ENCODE measurements at places on chromosomes 6 and 20.

GRCh38 chr6:16665992-16666391, 95.3 kb downstream of the ATXN1 start:
- DNase-seq = no peak

GRCh38 chr6:108363113-108363512, 68.3 kb downstream of the AFG1L start:
- DNase-seq = no peak

GRCh38 chr6:28407401-28407800, 7.9 kb upstream of the ZSCAN12 start:
- no peak for DNase-seq

DNA sequence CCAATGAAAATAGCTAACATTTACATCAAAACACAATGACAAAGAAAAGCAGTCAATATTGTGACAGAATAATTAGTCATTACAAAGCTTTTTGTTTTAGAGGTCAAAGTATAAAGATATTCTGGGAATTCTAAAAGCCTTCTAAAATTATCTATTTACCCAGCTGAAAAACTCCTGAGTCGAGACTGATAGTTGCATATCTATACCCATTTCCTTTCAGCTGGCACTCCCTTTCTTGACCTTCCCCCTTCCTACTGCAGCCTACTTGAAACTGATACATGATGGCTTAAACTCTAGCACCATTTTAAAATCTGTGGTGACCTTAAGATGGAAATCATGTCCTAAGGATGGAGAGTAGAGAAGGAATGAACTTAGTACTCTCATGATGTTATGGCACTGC, 38.6 kb downstream of the LMBRD1 start:
- DNase-seq = no peak

DNA sequence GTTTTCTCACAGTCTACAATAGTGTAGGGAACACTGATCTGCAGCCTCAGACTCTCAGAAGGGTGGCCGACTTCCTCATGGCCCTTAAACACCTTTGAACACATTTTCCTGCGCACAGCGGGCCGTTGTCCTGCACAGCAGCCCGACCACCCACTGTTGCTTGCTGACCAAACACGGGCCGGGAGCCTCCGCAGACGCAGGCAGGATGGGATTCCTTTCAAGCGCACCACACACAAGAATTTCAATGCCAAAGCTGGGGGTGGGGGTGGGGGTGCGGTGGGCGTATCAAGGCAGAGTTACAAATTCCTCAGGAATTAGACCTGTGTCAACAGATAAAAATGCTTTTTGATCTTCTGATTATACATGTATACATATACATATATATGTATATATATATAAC, 74.5 kb downstream of the HUS1B start:
- DNase-seq = no peak

DNA sequence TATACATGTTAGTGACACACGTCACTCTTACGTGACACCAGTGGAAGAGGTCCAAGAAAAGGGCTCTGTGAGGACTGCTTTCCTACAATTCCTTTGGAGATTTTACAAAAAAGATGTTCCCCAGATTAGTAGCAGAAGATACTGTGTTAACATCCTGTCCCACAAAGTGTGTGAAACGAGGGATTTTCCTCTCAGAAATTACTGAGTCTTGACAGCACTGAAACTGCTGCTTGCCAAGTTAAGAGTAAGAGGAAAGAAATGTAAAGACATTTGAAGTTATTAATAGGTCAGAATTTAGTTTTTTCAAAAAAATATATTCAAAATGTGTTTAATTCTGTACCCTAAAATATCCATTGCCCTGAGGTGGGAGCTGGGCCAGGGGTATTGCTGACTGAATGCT, 58.8 kb upstream of the MAP7 start:
- no peak for DNase-seq

GRCh38 chr6:132937466-132937906, 123.1 kb downstream of the RPS12 start:
- DNase-seq = peak; percentile 71

DNA sequence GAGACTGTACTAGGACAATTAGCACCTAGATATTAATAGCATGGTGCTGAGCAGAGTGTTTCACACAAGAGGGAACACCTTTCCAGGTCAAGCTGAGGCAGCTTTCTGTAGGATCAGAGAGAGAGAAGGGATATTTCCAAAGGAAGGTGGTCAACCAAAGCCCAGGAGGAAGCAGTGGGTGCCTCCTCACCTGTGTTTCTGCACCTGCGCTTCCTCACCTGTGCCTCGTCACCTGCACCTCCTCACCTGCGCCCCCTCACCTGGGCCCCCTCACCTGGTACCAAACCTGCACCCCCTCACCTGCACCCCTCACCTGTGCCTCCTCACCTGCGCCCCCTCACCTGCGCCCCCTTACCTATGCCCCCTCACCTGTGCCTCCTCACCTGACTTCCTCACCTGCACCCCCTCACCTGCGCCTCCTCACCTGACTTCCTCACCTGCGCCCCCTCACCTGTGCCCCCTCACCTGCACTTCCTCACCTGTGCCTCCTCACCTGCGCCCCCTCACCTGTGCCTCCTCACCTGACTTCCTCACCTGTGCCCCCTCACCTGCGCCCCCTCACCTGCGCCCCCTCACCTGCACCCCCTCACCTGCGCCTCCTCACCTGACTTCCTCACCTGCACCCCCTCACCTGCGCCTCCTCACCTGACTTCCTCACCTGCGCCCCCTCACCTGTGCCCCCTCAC, 67.9 kb downstream of the TTLL2 start:
- DNase-seq = no peak

- DNase-seq = no peak
These were observed 50.5 kb upstream of the PAK5 start for GRCh38 chr20:9889270-9889981.

DNA sequence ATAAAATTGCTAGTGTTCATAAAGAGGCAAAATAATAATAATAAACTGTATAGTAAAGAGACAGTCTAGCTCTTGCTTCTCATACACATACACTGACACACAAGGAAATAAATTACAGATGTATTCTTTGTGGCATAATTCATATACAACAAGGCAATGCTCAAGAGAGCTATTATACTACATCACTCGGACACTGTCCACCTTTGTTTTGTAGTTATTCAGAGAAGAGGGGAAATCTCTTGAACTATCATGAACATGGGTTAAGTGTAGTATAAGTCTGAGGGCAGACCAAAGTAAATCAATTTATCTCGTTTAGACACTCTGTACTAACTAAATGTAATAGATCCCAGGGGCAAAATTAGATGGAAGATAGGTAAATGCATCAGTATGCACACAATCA, 72.7 kb upstream of the PHIP start:
- DNase-seq = no peak

GRCh38 chr20:46085179-46085851, 4.4 kb downstream of the NCOA5 start:
- no peak for DNase-seq

DNA sequence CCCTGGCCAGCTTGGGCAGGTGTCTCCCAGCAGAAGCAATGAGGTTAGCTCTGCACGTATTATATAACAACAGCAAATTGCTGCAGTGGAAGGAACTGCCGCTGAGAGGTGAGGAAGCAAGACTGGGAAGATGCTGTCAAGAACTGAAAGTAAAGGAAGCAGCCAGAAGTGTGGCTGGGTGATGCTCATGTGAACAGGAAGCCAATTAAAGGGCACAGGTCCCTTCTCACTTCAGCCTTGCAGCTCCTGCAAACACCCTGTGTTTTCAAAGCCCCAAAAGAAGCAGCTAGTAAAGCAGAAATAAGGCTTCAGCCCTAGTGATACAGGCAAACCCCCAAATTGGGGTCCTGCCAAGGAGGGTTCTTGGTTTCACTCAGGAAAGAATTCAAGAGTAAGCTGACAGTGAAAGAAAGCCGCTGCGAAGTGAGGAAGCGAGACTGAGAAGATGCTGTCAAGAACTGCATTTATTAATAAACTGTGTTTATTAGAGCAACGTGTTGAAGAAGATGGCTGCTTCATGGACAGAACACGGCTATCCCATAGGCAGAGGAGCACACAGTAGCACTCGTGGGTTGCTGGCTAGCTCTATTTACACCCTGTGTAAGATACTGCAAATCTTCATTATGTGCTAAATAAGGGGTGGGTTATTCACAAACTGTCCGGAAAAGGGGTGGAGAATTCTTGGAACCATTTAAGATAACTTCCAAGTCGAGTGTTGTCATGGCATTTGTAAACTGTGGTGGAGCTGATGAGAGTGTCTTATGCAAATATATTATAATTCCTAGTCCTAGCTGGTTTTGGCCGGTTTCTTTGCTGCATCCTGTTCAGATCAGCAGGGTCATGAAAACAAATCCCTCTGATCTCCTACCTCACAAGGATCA, 152.2 kb downstream of the LINC00237 start:
- no peak for DNase-seq

DNA sequence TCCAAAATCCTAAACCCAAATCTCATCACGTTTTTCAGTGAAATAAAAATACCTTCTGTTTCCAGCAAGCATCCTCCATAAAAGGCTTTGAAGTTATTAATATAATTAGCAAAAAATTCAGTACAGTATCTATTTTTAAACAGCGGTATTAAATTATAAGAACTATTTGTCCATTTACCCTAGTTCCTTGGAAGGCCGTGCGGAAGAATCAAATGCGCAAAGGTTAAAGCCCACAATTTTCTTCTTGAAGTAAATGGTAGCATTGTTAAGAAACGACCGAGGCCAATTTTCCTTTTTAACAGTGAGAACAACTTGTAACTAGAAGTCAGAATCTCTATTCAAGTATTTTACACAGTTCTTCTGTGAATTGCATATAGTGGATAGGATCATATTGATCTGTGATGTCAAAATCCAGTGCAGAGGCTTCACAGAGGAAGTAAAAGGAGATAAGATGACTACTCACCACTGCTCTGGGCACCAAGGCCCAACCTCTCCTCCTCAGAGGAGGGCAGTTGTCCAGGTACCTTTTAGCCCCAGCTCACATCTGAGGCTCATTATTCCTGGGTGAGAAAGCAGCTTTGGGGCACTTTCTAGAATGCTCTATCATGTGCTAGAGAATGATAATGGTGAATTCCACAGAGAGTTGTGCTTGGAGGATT, 36.3 kb downstream of the TNFAIP3 start:
- DNase-seq = no peak

- DNase-seq = no peak
These were observed 25.3 kb downstream of the DPPA5 start for GRCh38 chr6:73328790-73329189.

GRCh38 chr6:131112249-131112648, 23.0 kb upstream of the AKAP7 start:
- DNase-seq = no peak

- DNase-seq = no peak
These were observed 33.9 kb upstream of the TNFRSF21 start for GRCh38 chr6:47343600-47343999.

GRCh38 chr6:13229205-13230085, 98.9 kb downstream of the TBC1D7 start:
- no peak for DNase-seq

DNA sequence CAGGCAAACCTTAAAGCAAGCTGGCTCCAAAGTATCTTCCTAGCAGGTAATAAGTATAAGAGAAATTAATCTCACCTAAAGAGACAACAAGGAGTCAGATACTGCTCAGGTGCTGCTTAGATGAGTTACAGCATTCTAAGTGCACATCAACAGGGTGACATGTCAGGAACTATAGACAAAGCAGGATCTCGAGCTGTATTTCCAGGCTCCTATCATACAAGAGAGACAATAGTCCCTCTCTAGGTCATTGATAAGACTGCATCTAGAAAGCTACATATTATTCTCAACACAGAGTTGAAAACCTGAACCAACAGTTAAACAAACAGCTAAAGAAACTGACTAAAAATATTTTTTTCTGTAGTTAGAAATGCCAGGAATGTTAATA, 3.9 kb downstream of the PTPRK start:
- no peak for DNase-seq

GRCh38 chr20:9227896-9228615, 159.2 kb downstream of the PLCB4 start:
- no peak for DNase-seq

GRCh38 chr6:5178806-5179205, 81.9 kb downstream of the LYRM4 start:
- no peak for DNase-seq

- DNase-seq = no peak
These were observed 248.9 kb downstream of the TPBG start for GRCh38 chr6:82612475-82613039.

- DNase-seq = no peak
These were observed 3.2 kb downstream of the ACTR5 start for GRCh38 chr20:38751360-38751976.

DNA sequence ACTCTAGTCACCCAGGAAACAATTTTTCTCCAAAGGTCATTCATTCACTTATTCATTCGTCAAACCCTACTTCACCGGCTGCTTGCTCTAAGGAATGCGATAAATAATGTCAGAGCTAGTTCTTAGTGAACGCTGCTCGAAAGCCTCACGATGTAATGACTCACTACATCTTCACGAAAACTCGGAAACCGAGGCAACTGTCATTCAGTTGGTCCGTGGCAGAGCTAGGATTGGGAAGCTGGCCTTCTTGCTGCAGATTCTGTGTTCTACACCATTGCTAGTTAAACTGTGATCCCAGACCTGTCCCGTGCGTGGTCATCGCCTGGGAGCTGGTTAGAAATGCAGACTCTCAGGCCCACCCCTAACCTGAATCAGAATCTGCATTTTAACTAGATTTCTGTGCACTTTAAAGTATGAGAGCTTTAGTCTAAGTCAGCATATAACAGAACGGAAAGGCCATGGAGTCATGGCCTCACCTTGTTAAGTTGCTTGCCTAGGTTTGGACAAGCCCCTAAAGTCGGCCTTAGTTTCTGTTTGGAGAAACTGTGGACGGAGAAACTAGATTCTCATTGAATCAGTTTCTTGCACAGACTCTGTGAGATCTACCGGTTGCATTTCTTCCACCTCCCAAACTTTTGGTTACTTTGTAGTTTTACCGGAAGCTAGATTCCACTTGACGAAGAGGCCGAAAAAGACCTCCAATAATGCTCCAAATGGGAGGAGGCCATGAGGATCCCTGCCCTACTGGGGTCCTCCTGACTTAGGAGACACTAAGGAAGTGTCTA, 651 bp upstream of the CCND3 start:
- DNase-seq = no peak

DNA sequence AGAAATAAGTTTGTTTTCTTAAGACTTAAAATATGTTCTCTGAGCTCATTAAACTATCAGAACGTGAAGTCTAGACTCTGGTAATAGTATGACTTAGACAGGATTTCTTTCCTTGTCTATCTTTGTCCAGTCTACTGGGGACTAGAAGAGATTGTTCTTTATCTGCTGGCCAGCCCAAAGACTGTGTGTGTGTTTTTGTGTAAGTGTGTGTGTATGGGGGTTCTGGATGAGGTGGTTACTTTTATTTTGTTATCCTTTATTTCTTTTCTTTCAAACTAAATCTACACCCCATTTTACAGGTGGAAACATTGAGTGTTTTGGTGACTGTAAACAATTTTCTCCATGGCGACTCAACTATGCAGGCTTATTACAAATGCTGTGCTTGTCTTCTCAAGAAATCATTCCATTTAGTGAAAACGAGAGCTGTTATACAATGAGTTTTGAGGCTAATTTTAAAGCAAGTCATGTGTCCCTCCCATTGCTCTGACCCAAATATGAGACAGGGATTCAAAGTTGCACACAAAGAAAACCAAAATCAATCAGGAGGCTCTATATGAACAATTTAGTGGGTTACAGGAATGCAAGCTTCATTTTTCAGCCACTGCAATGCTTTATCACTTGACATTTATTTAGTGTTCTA, 97.6 kb downstream of the ELOVL5 start:
- no peak for DNase-seq

- no peak for DNase-seq
These were observed 28.7 kb upstream of the AHCY start for GRCh38 chr20:34331838-34332237.
